ENCODE measurements at places on chromosomes 3 and 15. TPM values are rescaled to one million over a fixed set of nuclear protein-coding genes. Genes with fewer than 3 reads are reported as not detected.

GRCh38 chr3:81740731-81741130 is 20.7 kb downstream of the GBE1 start:
- no peak overlapping the region for H3K27ac ChIP-seq
- peaks cover 35% of the 10 kb centered on the region for H3K4me1 ChIP-seq
- no peaks in the 10 kb centered on the region for H3K27me3 ChIP-seq
- no peak overlapping the region for H3K4me3 ChIP-seq

DNA sequence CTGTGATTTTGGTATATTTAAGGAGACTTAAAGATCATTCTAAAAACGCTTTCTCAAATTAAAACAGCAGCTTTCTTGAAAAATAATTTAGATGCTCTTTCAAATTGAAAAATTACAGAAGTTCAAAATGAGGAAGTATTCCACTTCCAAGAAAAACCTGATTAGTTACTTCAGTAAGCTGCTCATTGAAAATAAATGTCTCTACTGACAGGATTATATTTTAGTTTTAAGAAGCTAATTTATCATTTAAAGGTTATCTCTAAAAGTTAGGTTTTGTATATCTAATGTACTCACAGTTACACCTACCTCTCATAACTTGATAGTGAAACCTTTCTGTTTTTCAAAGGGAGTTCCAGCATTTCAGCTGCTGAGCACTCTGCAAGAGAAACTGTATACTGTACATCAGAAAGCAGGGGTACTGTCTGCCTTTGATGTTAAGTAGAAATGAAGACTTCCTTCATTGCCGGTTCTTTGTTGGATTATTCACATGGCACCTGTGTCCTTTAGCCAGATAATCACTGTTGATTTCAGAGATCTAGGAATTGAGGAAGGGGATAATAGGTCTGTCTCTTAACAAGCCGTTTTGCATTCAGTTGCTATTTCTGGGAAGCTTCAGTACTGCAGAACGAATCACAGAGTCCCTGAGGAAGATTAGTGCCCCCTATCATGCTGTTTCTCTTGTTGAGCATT is 161.6 kb downstream of the TCF12 start:
- peaks cover 17% of the 10 kb centered on the region for H3K4me1 ChIP-seq
- no peaks in the 10 kb centered on the region for H3K36me3 ChIP-seq
- no peak overlapping the region for H3K27ac ChIP-seq
- no peak for DNase-seq
- no peaks in the 10 kb centered on the region for H3K27me3 ChIP-seq

RARRES1 gene
- total RNA-seq, result 742 TPM

DNA sequence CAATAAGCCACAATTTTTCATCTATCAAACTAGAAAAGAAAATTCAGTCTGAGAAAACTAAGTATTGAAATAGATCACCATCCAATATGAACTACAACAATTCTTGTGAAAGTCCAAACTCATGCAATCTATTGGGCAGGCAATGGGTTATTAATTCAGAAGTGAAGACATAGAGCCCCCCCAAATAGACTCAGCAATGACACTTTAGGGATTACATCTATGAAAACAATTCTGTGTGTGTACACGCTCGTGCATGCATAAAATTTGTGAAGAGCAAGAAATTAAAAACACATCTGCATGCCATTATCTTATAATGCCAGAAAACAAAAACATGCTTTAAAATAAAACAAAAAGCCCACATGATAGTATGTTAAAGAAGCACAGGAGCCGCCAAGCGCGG is 151.3 kb downstream of the NR1I2 start:
- no peak overlapping the region for H3K4me3 ChIP-seq
- no peaks in the 10 kb centered on the region for H3K4me1 ChIP-seq
- no peak overlapping the region for H3K27ac ChIP-seq
- no peaks in the 10 kb centered on the region for H3K36me3 ChIP-seq
- DNase-seq, result no peak

- H3K4me3 ChIP-seq, result no peak overlapping the region
- peak; percentile 92 for DNase-seq
- no peaks in the 10 kb centered on the region for H3K27me3 ChIP-seq
- peaks cover 65% of the 10 kb centered on the region for H3K4me1 ChIP-seq
- no peaks in the 10 kb centered on the region for H3K36me3 ChIP-seq
- H3K27ac ChIP-seq, result peak overlapping the region; percentile 56
Observed at GRCh38 chr15:70195587-70196305, 98.0 kb upstream of the TLE3 start.

GRCh38 chr3:104519068-104519467 is 847.6 kb upstream of the ALCAM start:
- H3K4me1 ChIP-seq, result no peaks in the 10 kb centered on the region
- H3K36me3 ChIP-seq, result no peaks in the 10 kb centered on the region

GRCh38 chr15:24269923-24270322 is 405.7 kb upstream of the NPAP1 start:
- H3K36me3 ChIP-seq, result no peaks in the 10 kb centered on the region
- no peaks in the 10 kb centered on the region for H3K27me3 ChIP-seq
- H3K4me3 ChIP-seq, result no peak overlapping the region
- H3K27ac ChIP-seq, result no peak overlapping the region

GRCh38 chr15:81942157-81942556 is 103.7 kb downstream of the MEX3B start:
- H3K27me3 ChIP-seq, result no peaks in the 10 kb centered on the region
- DNase-seq, result no peak
- H3K27ac ChIP-seq, result no peak overlapping the region
- no peaks in the 10 kb centered on the region for H3K4me1 ChIP-seq
- H3K36me3 ChIP-seq, result no peaks in the 10 kb centered on the region

DNA sequence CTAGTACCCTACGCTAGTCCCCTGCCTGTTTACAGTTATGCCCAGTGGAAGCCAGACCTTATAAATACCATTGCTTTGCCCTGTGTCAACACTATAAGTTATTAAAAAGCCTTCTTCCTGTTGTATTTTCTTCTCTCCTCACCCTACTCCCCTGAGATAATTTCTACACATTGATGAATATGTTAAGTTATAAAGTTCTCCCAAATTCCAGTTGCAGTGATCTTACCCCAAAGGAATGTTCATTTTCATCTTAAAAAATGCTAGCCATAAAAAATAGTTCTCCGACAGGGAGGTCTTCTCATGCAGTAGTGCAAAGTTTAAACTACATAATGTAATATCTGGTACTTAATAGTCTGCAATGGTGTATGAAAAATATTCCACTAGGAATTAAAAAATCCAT is 58.6 kb downstream of the MAP2K5 start:
- no peak overlapping the region for H3K27ac ChIP-seq
- H3K27me3 ChIP-seq, result no peaks in the 10 kb centered on the region
- H3K4me3 ChIP-seq, result no peak overlapping the region
- H3K4me1 ChIP-seq, result no peaks in the 10 kb centered on the region
- H3K36me3 ChIP-seq, result no peaks in the 10 kb centered on the region
